Fibroblast of skin of right quadriceps (primary cell): ENCODE measurements at places on chromosomes 2 and 18.

DNA sequence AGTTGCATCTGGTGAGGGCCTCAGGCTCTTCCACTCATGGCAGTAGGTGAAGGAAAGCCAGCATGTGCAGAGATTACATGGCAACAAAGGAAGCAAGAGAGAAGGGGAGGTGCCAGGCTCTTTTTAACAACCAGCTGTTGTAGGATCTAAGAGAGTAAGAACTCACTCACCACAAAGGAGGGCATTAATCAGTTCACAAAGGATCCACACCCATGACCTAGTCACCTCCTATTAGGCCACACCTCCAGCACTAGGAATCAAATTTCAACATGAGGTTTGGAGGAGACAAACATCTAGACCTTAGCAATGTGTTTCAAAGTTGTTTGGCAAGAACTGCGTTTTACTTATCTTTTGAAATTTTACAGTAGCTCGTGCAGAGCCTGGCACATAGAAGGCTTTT, 20.5 kb upstream of the REG3A start:
- no peak for DNase-seq

DNA sequence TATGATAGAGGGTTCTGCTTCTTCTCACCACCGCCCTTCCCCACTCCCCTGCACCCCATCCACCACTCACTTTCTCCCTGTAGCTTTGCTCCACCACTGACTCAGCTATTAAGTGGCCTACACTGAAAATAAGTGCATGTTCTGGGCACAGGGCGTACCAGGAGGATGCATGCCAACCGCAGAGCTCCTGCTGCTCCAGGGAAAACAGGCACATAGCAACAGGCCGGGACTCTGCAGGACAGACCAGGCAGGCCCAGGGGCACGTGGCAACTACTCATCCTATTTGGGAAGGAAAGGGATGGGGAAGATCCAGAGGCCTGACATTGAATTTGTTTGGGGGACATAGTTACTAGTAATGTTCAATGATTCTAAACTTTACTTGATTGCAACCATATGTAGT, 28.4 kb downstream of the ARL4C start:
- DNase-seq = no peak

DNA sequence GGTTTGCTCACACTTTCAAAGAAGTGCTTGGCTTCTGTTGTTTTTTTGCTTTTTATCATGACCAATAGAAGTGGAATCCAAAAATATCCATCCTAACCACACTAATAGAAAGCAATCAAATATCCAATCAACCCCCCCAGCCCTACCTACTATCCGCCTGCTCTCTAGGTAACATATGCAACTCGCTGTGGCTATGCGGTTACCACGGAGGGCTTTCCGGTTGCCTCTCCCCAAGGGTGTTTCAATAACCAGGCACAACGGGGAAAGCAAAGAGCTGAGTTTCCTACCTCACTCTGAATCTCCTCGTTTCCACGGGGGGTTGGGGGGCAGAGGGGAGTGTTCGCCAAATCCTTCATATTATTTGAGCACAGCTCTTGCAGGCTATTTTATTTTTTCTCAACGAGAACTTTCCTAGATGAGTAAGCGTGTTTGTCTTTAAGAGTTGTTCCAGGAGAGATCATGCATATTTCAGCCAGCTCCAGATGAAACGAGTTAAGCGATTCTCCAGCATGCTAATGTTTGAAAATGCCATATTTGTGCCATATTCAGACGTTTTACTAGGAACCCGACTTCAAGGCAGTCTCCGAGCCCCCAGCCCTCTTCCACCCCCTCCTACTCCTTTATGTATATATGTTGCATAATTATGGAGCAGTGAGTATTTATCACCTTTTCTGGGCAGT, 30.3 kb downstream of the PAX3 start:
- DNase-seq = no peak

DNA sequence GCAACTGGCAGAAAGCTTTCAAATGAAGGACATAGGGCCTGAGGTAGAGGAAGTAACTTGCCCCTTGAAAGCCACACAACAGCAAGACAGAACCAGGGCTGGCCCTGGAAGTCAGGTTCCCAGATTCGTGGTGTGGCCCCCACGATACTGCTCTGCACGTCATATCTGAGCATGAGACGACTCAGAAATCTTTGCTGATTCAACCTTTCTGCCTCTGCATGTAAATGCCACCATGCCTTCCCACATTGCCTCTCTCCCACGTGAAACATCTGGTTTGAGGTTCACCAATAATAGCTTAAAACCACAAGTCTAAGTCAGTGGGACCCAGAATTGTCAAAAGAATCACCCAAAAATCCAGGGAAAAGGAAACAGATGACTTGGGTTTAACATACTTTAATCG, 214.0 kb upstream of the TRIB2 start:
- peak; percentile 88 for DNase-seq

- DNase-seq = no peak
These were observed 26.5 kb downstream of the TET3 start for GRCh38 chr2:74011246-74011645.

DNA sequence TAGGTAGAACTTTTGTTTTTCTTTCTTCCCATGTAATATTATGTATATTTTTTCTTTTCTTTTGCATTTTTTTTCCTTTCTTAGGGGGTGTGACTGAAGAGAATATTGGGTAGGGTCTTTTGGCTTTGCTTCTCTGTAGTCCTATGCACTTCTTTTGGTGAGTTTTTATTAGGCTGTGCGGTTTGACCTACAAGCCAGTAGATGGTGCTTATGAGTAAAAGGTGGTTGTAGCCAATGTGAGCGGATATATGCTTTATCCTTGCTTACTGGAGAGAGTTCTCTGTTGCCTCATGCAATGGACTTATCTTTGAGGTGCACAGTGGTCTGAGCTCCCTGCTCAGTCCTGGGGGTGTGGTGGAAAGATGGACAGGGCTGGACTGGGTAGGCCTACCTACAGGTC, 52.7 kb downstream of the DSEL start:
- no peak for DNase-seq
